Right ventricle myocardium inferior (tissue), 1 donor: ENCODE measurements at places on chromosomes 7 and 10. TPM values are rescaled to one million over a fixed set of nuclear protein-coding genes. Genes with fewer than 3 reads are reported as not detected.

GRCh38 chr7:130956417-130957136, 222.6 kb upstream of the KLF14 start:
- no peak for DNase-seq

The MMD2 gene
- total RNA-seq = not detected

- peak; percentile 63 for DNase-seq
Measured at GRCh38 chr10:133379801-133380666, 972 bp downstream of the PAOX start.

GRCh38 chr10:124530215-124530665, 68.6 kb downstream of the LHPP start:
- DNase-seq = peak; percentile 95

DNA sequence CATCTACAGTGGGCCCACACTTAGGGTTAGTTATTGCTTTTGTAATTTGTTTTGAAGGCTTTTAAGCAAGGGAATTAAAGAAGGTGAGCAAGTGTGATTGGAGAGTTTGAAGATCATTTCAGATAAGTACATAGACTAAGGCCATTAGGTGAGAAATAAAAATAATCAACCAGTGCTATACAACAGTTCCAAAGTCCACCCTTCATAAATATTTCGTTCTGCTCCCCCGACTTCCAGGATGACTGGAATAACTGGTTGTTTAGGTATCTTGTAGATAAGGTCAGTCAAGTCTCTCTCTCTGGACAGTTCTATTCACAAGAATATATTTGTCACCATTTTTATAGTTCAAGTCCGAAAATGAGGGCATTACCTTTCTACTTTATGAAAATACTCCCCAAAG, 98.0 kb upstream of the MBL2 start:
- DNase-seq = no peak

DNA sequence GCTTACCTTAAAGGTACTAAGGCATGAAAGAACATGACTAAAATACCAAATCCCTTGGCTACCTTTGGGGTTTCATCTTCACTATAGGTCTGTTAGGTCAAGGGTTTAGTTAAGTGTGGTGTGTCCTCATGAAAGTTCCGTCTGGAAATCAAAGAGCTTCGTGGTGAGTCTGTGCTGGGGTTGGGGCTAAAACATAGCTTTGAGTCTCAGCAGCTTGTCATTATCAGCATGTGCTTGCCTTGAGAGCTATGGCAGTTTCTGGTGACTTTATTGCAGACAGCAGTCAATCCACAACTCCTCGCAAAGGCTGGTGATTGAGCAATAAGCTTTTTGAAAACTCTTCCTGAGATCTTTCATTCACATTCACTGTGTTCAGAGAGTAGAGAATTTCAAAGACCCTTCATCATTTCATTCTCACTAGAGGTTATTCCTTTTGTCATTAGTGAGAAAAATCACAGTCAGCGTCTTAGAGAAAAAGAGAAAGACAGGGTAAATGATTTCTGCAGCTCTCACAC, 53.2 kb upstream of the CCDC6 start:
- no peak for DNase-seq

- DNase-seq = no peak
Measured at GRCh38 chr7:157979636-157980340, 607.8 kb downstream of the PTPRN2 start.

DNA sequence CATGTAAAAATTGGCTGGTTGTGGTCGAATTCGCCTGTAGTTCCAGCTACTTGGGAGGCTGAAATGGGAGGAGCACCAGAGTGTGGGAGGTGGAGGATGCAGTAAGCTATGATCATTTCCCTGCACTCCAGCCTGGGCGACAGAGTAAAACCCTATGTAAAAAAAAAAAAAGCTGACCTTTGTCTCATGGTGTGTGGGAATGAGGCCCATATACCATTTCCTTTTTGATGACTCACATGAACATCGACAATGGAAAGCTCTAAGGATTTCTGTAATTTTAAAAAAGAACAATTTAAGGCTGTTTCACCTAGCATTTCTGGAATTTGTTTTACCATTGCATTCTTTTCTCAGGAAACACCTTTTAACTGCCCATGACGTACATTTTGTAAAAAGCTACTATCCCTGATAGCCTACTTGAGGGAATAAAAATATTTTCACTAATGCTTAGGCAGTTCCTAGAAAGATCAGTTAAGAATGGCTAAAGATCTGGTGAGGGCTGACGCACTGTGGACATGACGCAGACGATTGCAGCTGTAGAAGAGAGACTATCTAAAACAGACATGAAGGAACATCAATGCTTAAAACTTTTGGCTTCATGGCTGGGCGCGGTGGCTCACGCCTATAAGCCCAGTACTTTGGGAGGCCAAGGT, 400.6 kb upstream of the IGFBP3 start:
- no peak for DNase-seq

DNA sequence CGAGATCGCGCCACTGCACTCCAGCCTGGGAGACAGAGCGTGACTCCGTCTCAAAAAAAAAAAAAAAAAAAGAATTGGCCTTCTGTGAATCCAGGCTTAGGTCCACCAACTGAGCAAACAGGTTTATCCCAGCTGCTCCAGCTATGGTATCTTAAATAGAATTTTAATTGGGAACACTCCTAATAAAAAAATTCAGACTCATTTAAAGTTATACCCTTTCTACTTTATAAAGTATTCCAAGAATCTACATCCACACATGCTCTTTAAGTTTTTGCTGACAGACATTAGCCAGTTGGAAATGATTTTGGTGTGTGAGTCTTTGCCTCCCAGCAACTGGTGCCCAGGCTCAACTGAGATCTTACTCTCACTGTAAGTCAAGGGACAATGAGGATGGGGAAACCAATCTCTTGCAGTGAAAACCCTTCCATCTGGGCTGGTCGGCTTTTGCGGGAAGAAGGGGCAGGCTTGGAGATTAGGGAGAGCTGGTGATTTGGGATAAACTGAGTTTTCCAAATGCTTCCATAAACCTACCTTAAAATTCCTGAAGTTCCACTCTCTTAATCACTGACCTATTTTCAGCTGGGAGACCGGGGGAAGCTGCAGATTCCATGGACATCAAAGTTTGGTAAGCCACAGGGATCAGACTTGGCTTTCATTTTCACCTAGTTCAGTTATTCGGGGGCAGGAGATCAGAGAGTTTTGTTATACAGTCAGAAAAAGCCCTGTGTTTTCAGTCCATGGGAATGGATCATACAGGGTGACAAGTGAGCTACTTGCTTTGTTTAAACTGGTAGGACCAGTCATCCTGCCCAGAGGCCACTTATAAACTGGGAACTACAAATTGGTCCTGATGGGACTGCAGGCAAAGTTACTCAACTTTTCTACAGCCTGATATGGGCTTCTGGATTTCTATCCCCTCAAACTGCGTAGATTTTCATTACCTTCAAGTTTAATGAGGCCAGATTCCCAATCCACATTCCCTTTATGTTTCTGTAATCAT, 89.3 kb upstream of the ZNF746 start:
- DNase-seq = no peak

DNA sequence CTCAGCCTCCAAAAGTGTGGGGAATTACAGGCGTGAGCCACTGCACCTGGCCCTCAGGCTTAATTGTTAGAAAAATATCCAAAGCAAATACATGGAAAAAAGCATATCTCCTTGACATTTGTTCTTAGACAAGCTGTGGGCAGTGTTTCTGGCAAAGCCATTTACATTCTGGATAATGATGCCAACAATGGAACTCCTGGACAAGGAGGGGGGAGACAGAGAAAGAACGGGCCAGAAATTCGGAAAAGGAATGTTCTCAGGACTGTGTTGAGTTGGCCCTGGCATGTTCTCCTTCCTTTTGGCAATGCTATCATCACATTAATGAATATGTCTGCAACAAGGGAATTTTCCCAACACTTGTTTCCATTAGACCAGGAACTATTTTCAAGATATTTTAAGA, 88.7 kb downstream of the UBE2H start:
- DNase-seq = no peak

The TMED4 gene
- 49.7 TPM for total RNA-seq

GRCh38 chr10:75825661-75826060, 394.2 kb downstream of the LRMDA start:
- DNase-seq = no peak

DNA sequence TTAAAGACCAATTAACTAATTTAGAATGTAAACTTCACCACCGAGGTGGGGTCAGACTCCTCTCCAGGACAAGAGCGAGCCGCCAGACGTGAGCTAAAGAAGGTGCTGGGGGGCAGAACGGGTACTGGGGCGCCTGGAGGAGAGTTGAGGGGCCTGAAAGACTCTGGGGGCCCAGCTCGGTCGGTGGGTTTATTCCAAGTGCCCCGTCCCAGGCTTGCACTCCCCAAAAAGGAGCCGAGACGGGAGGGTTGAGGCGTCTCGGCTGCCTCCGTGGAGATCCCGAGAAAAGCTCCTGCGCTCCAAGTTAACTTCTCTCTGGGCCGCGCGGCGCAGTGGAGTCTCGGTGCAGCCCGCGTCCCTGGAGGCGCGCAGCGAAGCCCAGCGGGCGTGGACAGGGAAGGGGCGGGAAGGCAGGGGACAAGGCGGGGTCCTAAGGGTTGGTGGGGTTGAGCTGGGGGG, 553.3 kb downstream of the TFEC start:
- DNase-seq = no peak

DNA sequence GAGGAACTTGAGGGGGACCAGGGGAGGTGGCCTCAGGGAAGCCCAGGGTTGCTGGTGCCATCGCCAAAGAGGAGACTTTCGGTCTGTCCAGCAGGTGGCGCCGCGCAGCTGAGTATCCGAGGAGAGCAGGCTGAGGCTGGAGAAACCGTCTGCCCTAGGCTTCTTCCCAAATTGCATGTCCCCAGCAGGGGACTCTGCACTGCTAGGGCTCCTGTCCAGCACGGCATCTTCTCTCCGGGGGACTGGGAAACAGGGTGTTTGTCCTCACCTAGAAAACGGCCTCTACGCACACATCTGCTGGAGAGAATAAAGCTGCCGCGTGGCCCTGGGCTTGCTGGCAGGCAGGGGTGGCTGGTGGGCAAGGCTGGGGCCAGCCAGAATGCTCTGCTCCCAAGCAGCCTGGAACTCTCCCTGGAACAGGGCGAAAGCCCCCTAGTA, 161.9 kb downstream of the SH2D4B start:
- peak; percentile 92 for DNase-seq
